ENCODE measurements at places on chromosomes 1 and 21.

GRCh38 chr1:171884475-171884874 is 43.2 kb downstream of the DNM3 start:
- DNase-seq: no peak

GRCh38 chr1:178030467-178030866 is 60.6 kb upstream of the SEC16B start:
- no peak for DNase-seq

DNA sequence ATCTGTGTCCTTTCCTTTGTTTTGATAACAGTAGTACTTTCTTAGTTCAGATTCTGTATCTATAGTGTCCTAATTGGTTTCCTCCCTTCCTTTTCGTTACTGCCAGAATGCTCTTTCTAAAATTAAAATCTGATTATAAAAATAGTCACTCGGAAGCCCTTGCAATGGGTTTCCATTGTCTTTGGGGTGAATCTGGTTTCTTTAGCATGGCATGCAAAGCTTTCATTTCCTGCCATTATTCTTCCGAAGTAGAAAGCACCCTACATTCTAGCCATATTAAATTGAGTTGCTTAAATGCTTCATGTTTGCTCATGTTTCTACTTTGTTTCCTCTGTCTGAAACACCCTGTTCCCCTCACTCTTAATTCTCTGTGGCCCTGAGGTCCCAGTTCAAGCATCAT is 53.2 kb upstream of the MACF1 start:
- no peak for DNase-seq

GRCh38 chr21:40936771-40937261 is 89.9 kb upstream of the DSCAM start:
- DNase-seq: no peak
